ENCODE measurements at places on chromosomes 7 and 10.

DNA sequence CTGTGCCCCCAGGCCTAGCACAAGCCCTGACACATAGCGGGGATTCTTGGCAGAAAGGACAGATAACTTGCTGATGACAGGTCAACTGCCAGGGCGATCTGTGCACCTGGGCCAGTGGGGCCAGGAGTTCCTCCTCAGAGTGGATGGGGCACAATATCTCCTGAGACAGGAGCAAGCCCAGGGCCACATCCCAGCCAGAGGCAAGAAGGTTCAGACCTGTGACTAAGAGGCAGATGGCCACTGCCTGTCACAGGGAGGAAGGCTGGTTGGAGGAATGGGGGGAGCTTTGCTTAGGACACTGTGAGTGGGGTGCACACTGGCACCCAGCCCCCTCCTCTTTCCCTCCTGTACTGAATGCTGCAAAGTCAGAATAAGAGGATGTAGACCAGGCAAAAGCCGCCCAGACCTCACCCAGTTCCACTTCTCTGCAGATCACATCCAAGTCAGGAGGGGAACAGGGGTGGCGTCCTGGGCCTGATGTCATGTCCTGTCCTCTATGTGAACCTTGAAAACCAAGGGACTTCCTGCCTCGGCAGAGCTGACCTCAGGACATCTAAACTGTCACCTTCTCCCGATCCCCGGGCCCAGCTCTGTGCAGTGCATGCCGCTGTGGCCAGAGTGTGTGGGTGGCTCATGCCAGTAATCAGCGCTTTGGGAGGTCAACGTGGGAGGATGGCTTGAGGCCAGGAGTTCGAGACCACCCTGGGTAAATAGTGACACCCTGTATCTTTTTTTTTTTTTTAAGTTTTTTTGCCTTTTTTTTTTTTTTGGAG, 1.3 kb downstream of the GUSB start:
- DNase-seq: no peak

DNA sequence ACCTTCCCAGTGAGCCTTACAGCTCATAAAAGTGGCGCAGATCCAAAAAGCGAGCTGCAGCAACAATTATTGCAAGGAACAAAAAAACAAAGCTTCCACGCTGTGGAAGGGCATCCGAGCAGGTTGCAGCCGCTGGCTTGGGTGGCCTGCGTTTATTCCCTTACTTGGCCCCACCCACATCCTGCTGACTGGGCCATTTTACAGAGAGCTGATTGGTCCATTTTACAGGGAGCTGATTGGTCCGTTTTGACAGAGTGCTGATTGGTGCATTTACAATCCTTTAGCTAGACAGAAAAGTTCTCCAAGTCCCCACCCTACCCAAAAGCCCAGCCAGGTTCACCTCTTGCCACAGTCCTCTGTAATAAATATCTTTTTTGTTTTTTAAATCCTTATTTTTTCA, 85.1 kb downstream of the ADCYAP1R1 start:
- DNase-seq: no peak

DNA sequence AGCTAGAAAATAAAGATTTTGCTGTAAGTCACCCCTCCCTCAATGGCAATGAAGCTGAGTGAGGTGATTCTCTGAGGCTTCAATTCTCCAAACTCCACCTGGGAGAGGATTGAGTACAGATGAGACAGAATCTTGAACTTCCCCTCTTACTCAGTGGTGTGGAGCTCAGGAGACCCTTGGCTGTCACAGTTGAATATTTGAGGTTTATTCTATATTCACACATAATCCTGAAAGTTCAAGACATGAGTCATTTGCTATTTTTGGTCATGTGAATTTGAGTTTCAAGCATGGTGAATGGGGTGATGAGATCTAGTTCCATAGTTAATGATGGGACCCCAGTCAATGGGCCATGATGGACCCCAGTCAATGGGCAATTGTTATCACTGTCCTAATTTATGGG, 13.9 kb upstream of the TECTB start:
- DNase-seq: no peak

- DNase-seq: no peak
Measured at GRCh38 chr7:158469396-158470051, 118.1 kb downstream of the PTPRN2 start.

DNA sequence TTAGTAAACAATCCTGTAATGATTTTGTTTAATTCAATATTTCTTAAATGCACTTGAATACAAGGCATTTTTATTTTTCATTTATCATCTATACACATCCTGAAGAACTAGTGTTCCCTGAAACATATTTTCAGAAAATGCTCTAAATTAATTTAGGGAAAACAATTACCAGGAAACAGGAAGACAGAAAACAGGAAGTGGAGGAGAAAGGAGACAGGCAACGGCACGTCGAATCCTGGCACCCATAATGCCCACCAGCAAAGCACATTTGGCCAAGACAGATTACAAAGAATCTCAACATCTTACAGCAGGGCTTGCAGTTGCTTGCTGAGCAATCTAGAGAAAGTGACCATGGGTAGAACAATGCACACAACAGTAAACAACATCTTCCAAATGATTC, 571.1 kb downstream of the GRID1 start:
- no peak for DNase-seq

GRCh38 chr10:132419538-132420468, 22.8 kb downstream of the PWWP2B start:
- no peak for DNase-seq

- DNase-seq: no peak
Measured at GRCh38 chr10:32114508-32114907, 58.3 kb upstream of the KIF5B start.

GRCh38 chr7:12028508-12028907, 182.6 kb upstream of the TMEM106B start:
- DNase-seq: no peak

- no peak for DNase-seq
Measured at GRCh38 chr7:69531050-69531449, 67.2 kb upstream of the AUTS2 start.

GRCh38 chr7:142884286-142884640, 1.3 kb downstream of the TRPV6 start:
- no peak for DNase-seq

DNA sequence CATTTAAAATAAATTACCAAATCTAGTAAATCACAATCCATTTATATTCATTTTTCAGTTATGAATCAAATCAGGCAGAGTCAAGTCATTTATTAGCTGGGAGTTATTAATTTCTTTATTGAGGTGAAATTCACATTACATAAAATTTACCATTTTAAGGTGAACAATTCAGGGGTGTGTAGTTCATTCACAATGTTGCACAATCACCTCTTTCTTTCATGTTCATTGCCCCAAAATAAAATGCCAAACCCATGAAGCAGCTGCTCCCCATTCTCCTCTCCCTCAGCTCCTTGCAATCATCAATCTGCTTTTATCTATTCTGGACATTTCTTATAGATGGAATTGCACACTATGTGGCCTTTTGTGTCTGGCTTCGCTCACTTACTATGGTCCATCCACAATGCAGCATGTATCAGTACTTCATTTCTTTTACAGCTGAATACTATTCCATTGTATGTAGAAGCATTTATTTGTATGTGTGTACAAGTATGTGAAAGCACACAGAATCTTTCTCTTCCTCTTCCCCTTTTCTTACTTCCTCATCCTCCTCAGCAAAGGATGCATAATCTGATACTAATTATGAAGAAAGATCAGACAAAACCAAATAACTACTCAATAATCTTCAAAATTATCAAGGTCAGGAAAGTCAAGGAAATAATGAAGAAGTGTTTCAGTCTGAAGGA, 60.6 kb downstream of the LMBR1 start:
- DNase-seq: no peak

DNA sequence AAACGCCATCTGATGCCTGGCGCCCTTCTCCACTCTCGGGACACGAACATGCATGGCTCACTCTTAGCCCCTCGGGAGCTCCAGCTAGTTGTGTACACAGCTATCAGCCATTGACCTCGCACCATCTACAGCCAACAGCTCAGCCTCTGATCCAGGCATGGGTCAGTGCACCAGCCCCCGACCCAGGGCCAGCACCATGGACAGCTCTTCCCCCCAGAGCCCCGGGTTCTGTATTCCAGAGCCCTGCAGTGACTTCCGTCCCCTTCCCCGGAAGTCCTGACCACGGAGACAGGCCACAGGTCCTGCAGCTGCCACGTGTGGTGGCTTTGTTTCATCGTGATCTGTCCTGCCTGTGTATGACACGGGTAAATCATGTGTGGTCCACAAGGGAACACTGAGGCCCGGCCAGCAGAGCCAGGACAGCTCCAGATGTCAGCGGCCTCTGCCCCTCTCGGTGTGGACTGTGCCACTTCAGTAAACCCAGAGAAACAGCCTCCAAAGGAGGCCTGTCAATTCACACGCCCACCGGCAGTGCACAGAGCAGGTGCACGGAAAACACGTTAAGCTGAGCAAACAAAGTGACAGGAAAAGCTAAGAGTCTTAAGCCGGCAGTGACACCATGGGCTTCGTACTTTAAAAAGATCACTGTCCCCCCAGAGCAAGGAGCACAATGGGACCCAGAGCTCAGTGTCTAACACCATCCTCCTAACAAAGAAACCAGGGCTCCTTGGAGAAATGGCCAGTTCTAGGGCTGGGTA, 13.0 kb downstream of the STK32C start:
- peak; percentile 82 for DNase-seq

DNA sequence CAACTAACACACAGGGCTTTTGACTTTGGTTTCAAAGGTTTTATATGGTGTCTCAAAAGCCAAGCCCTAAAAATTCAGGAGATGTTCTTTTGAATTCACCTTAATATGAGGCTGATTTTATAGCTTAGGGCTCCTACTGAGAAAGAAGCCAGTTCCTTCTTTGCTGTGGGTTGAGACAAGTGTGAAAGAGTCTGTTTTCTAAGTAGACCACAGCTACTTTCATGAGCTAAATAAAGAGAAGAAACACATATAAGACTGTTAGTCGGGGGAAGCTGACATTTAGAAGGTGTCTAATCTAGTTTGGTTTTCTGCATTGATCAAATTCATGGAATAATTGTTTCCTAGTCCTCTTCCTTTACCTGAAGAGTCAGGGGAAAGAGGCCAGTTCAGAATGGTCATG, 332.1 kb upstream of the CELF2 start:
- no peak for DNase-seq

DNA sequence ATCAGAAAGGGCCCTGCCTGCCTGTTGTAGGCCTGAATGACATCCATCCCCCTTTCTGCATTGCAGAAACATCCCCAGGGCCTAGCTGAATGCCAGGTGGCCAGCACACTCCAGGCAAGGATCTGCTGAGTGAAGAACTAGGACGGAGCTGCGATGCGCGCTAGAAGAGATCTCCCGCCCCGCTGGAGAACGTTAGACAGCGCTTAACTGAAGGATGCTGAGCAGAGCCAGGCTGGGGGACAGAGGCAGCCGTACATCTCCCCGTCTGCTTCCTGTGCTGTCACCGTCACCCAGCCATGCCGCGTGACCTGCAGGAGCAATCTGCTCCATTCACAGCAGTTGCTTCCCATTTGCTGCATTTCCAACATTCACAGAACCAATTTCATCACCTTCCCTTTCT, 73.3 kb downstream of the FAM53B start:
- no peak for DNase-seq

GRCh38 chr7:130758429-130759056, 24.5 kb upstream of the KLF14 start:
- peak; percentile 58 for DNase-seq

GRCh38 chr10:110610308-110610774, 33.8 kb upstream of the RBM20 start:
- peak; percentile 37 for DNase-seq

- DNase-seq: no peak
Measured at GRCh38 chr10:99682032-99682431, 22.7 kb downstream of the ENTPD7 start.

- peak; percentile 58 for DNase-seq
Measured at GRCh38 chr10:118592675-118593330, 2.6 kb downstream of the PRLHR start.

- DNase-seq: no peak
Measured at GRCh38 chr7:130383187-130383980, 3.1 kb downstream of the CPA1 start.

DNA sequence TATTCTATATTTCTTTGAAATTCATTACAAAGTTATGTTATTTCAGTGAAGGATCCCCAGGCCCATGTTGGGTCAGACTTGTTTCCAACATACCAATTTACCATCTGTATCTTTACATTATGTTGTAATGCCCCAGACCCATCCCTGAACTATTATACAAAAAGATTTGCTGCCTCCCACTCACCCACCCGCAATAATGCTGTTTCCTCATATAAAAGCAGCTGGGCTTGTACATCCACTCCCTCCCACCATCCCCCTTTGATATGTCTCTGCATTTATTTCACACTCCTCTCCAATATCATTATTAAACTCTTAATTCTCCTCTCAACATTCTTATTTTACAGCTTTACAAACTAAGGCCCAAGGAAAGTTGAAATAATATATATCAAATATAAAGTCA, 153.7 kb downstream of the DOCK4 start:
- DNase-seq: no peak

Measured in NCI-H2081 (cell line).